ENCODE measurements at places on chromosomes 5 and 9. TPM values are rescaled to one million over a fixed set of nuclear protein-coding genes. Genes with fewer than 3 reads are reported as not detected.

The ADGRD2 gene
- total RNA-seq: not detected

The SLC25A2 gene
- total RNA-seq: not detected

The DPYSL3 gene
- 50.1 TPM for total RNA-seq

The ARID3C gene
- not detected for total RNA-seq

The DNM1 gene
- total RNA-seq: 18.9 TPM

The BNC2 gene
- total RNA-seq: 7.4 TPM

The PHF24 gene
- not detected for total RNA-seq

The FCHSD1 gene
- total RNA-seq: 7.5 TPM

The PFN3 gene
- total RNA-seq: not detected

The NR5A1 gene
- total RNA-seq: not detected

The IFNA13 gene
- not detected for total RNA-seq

The CCNO gene
- 3.2 TPM for total RNA-seq

The TSSK1B gene
- total RNA-seq: not detected

The CEP78 gene
- 28.6 TPM for total RNA-seq

The C9 gene
- not detected for total RNA-seq

The ARSI gene
- 0.82 TPM for total RNA-seq

The PCDHGB4 gene
- total RNA-seq: 10.2 TPM

The IRX1 gene
- 1.1 TPM for total RNA-seq

The WNK2 gene
- not detected for total RNA-seq

The CCDC180 gene
- 0.03 TPM for total RNA-seq

The CCDC152 gene
- 0.03 TPM for total RNA-seq

The FSTL4 gene
- 0.47 TPM for total RNA-seq

The BTNL8 gene
- 0.18 TPM for total RNA-seq

The CD14 gene
- total RNA-seq: not detected

The SLIT3 gene
- total RNA-seq: 0.08 TPM

The AK3 gene
- total RNA-seq: 88.8 TPM

The SARDH gene
- total RNA-seq: 0.05 TPM

The PCDHB4 gene
- total RNA-seq: not detected

The SPINK13 gene
- total RNA-seq: not detected

All from HT1080 (cell line).